ENCODE measurements at places on chromosomes 16 and 17.

DNA sequence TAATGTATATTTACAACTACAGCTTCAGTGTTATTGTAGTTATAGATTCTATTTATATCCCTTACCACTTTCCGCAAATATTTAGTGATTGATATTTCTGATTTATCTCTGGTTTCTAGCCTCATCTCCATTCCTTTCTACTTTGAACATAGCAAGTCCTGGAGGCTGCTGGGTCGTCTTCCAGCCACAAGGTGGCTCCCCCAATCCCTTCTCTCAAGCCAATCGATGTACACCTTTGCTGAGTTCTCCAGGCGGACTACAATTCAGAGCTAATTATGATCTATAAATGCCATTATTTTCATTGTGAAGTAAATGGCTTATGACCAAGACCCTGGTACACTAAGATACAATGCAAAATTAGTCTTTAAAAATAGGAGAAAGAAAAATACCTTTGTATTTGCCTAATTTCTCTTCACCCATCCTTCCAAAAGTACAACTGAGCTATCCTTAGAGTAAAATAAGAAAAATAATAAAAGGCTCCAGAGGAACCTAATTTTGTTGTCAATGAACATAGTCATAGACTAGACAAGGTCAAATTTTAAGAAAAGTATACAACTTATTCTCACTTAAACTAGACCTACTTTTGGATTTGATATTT, 122.1 kb downstream of the SKAP1 start:
- no peak overlapping the region for H3K27ac ChIP-seq
- no peak overlapping the region for H3K4me3 ChIP-seq
- H3K36me3 ChIP-seq, result no peaks in the 10 kb centered on the region
- H3K4me1 ChIP-seq, result no peaks in the 10 kb centered on the region
- DNase-seq, result peak; percentile 39
- no peaks in the 10 kb centered on the region for H3K27me3 ChIP-seq

DNA sequence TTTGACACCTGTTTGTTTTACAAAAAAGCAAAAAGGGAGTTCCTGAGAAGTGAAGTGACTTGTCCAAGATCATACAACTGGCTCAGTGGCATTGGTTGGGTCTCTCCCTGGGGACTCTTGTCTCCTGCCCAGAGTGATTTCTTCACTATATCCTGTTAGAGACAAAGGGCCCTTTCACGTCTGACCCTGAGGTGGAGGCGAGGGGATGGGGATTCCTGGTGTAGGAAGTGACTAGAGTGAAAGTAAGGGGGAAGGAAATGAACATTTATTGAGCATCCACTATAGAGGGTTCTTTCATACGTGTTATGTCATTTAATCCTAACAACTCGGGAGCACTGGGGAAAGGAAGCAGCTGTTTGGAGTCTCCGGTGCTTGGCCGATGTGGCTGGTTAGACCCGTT, 9.0 kb downstream of the ITGB3 start:
- H3K4me1 ChIP-seq, result peaks cover 3% of the 10 kb centered on the region
- DNase-seq, result no peak
- no peak overlapping the region for H3K27ac ChIP-seq
- H3K36me3 ChIP-seq, result no peaks in the 10 kb centered on the region

GRCh38 chr17:6756425-6757031, 682 bp downstream of the XAF1 start:
- H3K36me3 ChIP-seq, result peaks cover 24% of the 10 kb centered on the region
- H3K27me3 ChIP-seq, result no peaks in the 10 kb centered on the region
- peak overlapping the region; percentile 68 for H3K4me3 ChIP-seq
- peak overlapping the region; percentile 64 for H3K27ac ChIP-seq
- DNase-seq, result no peak

DNA sequence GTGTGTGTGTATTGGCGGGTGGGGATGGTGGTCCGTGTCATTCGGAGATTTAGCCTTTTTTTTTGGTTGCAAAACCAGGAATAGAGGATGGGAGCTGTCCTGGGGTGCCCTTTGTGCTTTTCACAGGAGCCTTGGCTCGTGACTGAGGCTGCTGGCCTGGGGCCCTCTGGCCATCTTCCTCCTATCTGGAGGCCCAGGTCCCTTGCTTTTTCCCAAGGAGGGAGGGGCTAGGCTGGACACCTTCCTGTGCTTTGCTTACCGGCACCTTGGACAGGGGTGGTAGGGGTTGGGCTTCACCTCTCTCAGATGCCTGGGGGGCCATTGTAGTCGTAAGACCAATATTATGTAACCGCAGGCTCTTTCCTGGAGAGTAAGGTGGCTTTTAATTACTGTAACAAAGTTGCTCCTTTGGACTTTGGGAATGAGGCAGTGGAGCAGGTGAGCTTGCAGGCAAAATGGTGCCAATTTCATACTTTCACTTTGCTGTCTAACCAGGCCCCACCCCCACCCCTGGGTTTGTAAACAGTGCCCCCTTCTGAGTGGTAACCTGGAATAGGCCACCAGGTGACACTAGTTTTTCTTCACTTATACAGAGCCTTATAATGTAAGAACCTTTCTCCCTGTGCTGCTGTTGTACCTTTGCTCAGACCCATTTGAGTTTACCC, 1.2 kb downstream of the DYNLL2 start:
- peak overlapping the region; percentile 80 for H3K27ac ChIP-seq
- H3K4me3 ChIP-seq, result peak overlapping the region; percentile 85
- H3K36me3 ChIP-seq, result peaks cover 35% of the 10 kb centered on the region
- H3K27me3 ChIP-seq, result no peaks in the 10 kb centered on the region
- DNase-seq, result peak; percentile 58

DNA sequence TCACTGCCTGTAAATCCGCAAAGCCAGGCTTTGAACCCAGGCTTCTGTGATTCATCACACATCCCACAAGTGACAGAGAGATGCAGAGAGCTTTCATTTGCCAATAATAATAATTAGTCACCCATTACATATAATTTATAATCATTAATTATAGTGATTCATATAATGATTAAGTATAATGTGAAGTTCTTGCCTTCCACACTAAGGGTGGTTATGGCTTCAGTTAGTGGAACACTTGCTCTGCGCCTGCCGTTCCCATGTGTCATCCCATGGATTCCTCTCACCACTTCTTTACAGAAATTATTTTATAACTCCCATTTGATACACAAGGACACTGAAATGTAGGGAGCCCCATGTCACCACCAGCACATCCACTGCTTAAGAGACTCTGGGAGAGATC, 39.8 kb upstream of the XYLT1 start:
- DNase-seq, result no peak
- H3K27ac ChIP-seq, result no peak overlapping the region
- no peak overlapping the region for H3K4me3 ChIP-seq
- H3K4me1 ChIP-seq, result no peaks in the 10 kb centered on the region
